ENCODE measurements at places on chromosomes 11 and 22.
A peak's percentile ranks its signal among the peaks of the same experiment; 100 is the strongest.

- no peak for DNase-seq
Measured at GRCh38 chr22:20002128-20002527, 14.5 kb downstream of the ARVCF start.

DNA sequence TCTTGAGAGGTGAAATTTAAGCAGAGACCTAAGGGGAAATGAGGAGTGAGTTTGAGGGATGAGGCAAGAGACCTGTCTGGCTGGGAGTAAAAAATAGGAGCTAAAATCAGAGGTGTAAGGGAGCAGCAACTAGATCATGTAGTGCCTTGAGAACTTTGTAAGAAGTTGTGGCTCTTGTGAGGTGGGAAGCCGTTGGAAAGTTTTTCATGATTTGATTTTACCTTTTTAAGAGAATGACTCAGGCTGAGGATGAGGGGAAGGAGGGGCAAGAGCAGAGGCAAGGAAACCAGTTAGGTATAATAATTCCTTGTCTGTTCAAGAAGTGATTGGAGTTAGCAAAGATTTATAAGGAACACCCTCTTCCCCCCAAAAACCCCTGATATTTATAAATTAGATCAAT lies 25.8 kb downstream of the QSER1 start:
- DNase-seq, result no peak

DNA sequence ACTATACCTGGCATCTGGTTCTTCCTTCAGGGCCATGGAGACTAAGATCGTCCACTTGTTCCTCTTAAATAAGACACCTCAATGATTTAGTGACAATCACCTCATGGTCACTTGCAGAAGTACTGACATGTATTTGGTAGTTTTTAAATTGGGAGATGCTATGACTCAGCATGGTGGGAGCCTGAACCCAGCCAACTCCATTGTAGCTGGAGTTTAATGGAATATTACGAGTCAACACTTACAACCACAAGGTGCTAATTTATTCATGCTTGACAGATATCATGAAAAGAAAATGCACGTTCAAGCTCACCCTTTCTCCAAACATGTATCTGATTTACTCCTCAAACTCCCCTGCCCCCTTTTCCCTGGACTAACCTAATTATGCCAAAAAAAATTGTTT lies 16.6 kb upstream of the APOL3 start:
- DNase-seq, result no peak

DNA sequence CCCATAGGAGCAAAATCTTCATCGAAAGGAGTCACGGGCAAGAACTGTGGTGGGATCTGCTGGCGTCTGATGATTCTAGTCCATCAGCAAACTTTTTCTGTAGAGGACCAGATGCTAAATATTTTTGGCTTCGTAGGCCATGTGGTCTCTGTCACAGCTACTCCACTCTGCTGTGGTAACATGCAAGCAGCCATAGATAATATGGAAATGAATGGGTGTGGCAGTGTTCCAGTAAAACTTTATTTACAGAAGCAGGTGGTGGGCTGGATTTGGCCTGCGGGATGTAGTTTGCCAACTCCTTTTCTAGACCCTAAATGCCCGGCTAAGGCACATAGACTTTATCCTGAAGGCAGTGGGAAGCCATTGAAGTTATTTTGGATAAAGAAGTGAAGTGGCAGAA lies 32.9 kb downstream of the BMAL1 start:
- no peak for DNase-seq

- no peak for DNase-seq
Measured at GRCh38 chr22:46219636-46220035, 30.5 kb downstream of the CDPF1 start.

DNA sequence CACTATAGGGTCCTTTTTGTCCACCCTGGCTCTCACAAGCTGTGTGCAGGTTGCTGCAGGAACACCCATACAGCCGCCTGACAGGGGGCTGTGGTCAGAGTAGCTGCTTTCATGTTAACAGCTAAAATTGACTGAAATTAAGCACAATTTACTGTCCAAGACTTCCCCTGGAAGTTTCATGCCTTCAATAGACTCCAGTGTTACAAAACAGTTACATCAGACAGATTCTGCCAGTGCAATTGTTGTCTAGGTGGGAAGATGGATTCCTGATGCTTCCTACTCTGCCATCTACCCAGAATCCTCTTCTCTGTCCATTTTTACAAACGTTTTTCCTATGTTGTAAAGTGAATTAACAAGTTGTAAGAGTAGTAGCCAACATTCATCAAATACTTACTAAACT lies 5.3 kb upstream of the TSKU start:
- no peak for DNase-seq

DNA sequence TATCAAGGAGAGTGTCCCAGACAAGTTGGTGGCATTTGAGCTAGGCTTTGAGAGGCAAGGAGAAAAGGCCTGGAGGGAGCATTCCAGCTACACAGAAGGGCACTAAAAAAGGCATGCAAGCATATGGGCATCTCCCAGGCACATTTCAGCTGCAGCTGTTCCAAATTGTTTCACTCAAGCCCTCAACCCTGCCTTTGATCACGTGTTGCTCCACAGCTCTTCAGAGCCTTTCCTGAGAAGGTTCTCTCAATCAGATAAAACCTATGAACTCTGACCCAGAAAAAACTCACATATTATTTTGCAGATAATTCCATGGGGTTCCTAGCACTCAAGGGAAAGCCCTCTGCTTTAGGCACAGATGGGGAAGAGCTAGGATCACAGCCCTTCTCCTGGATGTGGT lies 24.4 kb upstream of the HSPA8 start:
- no peak for DNase-seq

DNA sequence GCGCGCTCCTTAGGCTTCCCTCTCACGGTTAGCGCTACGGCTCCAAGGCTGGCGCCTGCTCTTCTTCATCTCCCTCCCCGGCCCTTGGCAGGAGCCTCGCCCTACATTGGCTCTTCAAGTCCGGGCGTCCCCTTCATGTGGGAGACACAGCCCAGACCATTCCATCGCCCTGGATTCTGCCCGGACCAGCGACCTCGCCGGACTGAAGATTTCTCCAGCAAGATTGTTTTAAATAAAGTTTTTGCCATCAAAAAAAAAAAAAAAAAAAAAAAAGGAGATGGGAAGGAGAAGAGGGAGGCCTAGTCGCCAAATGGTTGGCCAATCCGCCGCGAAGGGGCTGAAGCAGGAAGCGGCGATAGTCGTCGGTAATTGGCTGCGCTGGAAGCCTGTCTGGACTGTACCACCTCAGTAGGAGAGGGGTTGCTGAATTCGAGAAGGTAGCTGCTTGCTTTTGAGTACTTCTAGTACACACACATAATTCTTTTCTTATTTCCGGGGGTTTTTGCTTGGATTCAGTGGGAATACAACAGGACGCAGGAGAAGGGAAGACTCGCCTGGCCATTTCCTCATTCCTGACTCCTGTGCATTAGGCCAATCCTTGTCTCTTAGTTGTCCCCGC lies 688 bp upstream of the ZDHHC5 start:
- DNase-seq, result peak; percentile 96

GRCh38 chr11:27720277-27720830 lies 20.1 kb upstream of the BDNF start:
- DNase-seq, result no peak

- DNase-seq, result no peak
Measured at GRCh38 chr11:119668676-119669075, 60.3 kb downstream of the NECTIN1 start.

- no peak for DNase-seq
Measured at GRCh38 chr11:100684101-100685065, 2.7 kb upstream of the ARHGAP42 start.

- no peak for DNase-seq
Measured at GRCh38 chr11:129453293-129453721, 77.7 kb downstream of the BARX2 start.

DNA sequence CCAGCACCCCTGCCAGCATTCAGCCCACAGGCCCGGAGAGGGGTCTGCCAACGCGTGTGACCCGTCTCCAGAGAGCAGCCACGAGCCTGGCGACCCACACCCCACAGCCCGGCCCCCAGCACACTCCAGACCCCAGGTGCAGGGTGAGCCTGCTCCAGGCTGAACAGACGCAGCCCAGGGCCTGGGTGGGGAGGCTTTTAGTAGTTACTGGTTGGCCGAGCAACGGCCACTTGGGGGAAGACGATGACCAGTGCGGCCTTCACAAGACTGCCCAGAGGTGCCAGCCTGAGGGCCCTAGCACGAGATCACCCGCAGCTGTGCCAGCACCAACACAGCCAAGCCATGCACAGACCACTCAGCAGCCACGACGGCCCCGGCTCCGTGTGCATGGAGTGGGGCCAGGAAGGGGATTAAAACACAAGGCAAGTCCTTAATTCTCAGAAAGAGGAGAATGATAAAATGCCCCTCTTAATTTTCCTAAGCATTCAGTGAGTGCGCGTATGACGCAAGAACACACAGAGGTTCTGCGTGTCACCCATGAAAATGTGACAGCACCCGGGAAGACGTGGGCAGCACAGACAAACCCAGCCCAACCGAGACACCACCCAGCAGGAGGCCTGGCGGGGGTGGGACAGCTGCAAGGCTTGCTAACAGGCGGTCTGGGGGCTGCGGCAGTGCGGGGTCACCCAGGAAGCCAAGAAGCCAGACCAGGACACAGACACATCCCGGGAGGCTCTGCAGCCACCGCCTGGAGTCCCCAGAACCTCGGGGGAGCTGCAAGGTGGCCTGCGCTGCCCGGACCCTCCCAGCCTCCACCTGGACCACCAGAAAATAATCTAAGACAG lies 47.6 kb downstream of the BRD1 start:
- no peak for DNase-seq

- no peak for DNase-seq
Measured at GRCh38 chr11:79201677-79202347, 239.0 kb downstream of the TENM4 start.

DNA sequence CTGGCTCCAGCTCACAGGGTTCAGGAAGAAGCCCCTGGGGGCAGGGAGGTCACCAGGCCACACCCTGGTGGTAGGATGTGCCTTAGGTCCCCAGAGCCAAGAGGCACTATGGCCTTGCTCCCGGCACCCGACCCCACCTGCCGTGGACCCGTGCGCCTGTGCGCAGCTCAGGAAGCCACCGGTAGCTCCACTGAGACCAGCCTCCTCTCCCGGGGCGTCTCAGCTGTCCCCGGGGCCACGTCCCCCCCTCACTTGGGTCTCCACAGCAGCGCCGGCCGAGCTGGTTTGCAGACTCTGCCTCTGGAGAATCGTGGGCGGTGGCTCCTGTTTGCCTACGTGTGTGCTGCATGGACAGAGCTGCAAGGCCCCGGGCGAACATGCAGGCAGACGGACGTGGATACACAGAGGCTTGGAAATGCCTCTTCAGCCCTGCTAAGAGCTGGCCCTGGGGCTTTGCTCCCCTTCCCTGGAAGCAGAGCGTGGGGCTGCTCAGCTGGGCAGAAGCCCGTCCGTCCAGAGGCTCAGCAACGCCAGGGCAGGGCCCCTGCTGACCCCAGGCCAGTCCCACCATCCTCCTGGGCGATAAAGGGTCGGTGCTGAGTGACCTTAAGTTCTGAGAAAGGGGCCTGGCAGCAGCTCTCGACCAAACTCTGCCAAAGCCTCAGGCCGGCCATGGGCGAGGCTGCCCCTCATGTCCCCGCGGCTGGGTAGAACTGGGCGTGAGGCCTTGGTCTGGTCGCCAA lies 15.3 kb upstream of the MUC5B start:
- DNase-seq, result no peak

DNA sequence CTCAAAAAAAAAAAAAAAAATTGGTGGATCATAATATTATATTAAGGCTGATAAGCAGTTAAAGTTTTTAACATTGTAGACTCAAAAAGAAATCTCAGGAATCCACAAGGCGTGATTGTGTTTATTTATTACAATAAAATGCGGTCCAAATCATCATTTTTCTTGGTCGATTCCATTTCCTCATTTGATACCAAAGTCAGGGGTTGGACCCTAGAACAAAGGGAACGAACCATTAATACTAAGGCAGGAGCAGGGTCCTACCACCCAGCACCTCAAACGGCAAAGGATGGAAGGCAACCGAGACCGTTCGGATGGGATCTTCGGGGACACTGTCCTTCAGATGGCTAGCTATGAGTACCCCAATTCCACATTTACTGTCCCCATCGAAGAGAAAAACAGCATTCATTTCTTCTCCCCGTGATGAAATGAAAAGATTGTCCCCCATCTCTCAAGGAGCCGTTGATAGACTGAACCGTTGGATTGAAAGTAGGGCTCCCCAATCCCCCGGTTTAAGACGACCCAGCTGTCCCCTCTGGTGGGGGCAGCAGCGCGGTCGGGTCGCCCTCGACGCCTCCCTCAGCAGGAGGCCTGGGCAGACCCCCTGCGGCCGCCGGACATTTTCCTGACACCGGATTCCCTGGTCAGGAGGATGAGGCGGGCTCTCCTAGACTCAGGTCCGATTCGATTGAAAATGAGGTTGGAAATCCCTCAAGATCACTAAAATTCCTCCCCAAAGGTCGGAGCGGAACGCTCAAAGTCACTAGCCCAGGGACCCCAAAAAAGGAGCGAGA lies 607 bp downstream of the DMC1 start:
- DNase-seq, result no peak

DNA sequence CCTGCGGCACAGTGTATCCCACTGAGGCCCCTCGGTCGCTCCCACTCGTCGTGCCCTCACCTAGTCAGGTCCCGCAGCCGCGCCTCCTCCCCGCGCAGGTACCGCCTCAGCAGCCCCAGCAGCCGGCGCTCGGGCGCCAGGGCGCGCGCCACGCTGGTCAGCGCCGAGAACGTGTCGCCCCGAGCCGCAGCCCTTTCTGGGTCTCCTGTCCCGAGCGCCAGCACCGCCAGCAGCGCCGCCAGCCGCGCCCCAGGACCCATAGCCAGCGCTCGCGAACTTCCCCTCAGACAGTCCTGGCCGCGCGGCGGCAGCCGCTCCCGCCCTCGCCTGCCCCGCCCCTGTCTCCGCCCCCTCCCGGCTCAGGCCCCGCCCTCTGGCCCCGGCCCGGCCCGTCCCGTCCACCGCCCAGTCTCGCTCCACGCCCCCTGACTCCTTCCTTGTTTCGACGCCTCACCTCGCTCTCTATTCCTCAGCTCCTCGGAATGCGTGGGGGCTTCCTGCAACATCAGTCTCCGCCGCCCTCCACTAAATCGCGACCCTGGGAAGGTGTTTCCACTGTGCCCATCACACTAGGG lies at the start of gene P4HA3:
Gene P4HA3, minus strand, starts transcription at position 289 of the 575 bp plus-strand sequence. Its CDS starts 29 bp downstream, at position 260.
- no peak for DNase-seq

DNA sequence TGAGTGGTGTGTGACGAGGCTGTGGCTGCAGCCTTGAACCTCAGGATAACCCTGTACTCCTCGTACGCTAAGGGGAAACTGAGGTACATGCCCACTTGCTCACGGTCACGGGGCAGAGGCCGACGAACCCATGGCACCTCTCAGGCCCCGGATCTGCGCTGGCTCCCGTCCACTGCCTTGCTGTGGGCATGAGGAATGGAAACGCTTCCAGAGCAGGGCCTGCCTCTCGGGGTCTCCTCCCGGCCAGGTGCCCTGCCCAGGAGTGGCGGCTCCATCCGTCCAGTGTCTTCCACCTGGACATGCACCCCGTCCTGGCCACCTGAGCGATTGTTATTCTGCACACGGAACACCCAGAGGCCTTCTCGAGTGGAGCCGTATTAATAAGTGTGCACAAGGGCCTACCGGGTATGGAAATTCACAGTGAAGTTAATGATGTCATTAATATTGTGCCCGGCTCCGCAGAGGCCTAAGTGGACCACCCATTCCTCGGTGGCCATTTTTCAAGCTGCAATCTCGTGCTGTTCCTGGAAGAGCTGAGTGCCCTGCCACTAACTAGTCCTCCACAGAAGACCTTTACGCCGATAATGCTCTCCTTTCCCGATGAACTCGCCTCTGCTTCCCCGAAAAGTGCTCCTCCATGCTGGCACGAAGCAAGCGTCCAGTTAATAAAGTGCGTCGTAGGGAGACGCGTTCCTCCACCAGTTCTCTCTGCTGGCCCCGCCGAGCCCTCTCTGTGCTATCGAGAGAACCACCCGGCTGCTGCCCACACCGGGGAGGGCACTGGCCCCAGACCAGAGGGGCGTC lies 927.9 kb downstream of the BRD1 start:
- no peak for DNase-seq
